Stimulated activated CD8-positive, alpha-beta memory T cell treated with anti-CD3 and anti-CD28 coated beads, Interleukin-7, amount 100 ng/mL, for 1 hour (primary cell): ENCODE measurements at places on chromosomes 7 and 10.

- no peak for DNase-seq
Observed at GRCh38 chr10:76119036-76119435, 687.6 kb downstream of the LRMDA start.

- DNase-seq = no peak
Observed at GRCh38 chr10:23702977-23703414, 264.1 kb downstream of the OTUD1 start.

GRCh38 chr10:22643775-22644174 lies 70.6 kb downstream of the PIP4K2A start:
- no peak for DNase-seq

GRCh38 chr10:111246814-111247452 lies 170.1 kb downstream of the ADRA2A start:
- DNase-seq = no peak

DNA sequence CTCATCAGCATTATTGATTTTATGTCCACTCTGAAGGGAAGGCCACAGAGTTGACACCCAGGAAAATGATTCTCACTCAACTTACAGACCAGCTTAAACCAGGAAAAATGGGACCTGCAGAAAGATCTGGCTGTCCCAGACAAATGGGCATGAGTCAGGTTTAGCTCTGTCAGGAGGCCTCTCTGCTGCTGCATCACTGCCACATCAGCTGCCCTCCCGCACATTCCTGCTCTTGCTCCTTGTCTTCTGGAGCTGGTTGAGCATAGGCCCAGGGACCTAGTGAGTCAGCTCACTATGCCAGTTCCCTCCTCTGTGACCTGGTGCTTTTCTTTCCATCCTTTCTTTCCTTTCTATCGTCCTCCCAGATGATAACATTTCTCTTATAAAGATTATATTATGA lies 18.8 kb upstream of the SMNDC1 start:
- no peak for DNase-seq

GRCh38 chr7:54699715-54700114 lies 59.3 kb downstream of the SEC61G start:
- no peak for DNase-seq

DNA sequence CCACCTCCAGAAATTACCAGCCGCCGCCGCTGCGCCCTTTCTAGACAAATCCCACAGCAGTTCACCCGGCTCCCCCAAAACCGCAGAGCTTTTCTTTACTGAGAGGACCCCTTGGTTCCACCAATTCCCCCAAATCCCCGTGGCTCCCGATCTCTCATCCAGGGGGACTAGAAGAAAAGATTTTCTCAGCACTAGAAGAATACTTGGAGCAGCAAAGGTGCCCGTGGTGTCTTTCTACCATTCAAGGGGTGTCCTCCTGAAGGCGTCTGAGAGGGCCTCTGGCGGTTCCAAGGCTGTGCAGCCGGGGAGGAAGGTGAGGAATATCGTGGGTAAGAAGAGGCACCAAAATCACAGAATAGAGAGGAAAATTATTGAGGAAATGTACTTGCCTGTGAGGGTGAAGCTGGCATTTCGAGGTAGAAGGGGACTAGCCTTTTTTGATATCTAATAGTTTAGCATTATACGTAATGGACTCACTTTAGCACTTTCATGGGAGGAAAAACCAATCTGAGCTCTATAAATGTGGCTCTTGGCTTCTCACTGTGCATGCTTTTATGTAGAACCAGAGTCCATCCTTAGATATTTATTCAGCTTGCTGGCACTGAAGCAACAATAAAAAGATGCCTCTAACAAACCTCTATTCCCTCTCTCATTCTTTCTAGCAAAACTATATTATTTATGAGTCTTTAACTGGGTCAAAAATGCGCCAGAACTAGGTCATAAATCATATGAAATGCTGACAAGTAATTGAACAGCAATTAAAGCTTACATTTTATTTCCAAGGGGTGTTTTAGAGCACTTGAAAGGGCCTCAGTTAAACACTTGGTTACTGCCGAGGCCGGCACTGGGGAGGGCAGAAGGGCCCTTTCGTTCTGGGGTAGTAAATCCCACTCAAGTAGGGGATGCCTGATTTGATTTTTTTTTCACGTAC lies 13.8 kb upstream of the HOXA2 start:
- DNase-seq = no peak

DNA sequence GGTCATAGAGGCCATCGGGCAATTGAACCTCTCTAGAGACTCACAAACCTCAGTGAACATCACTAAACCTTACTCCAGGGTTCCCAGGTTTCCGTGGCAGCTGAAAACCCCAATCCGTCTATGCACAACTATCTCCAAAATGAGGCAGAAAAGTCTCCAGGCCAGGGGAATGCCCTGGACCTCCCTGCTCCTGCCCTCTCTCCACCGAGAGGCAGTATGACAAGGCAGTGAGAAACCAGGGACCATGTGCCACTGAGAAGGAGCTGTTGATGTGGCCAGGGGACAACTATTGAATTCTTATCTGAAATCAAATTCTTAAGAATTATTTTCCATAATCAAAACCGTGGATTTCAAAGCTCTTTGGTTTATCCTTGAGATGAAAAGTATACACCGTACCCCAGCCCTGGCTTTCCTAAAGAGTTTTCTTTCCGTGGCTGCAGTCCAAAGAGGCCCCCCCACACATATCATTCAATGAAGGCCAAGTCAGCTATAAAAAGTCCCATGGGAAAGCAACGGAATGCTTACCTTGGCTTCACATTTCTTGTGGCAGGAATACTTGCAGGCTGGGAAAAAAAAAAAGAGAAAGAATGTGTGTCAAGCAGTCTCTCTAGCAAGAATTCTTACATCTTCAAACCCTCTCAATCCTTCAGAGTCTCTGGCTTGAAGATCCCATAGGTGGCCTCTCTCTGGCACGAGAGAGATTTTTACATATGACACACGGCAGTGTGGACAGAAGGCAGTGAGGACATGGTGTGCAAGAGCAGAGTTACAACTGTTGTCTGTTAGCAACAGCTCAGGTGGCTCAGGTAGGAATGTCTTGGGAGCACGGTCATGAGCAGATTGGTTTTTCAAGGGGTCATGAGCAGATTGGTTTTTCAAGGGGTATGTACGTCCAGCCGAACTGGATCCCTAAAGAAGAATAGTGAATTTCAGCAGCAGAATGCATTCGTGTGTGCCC lies 75.2 kb downstream of the TNS3 start:
- no peak for DNase-seq

GRCh38 chr10:14618674-14619073 lies 156.0 kb downstream of the FAM107B start:
- DNase-seq = no peak

GRCh38 chr7:157122800-157123495 lies 15.8 kb upstream of the UBE3C start:
- no peak for DNase-seq

DNA sequence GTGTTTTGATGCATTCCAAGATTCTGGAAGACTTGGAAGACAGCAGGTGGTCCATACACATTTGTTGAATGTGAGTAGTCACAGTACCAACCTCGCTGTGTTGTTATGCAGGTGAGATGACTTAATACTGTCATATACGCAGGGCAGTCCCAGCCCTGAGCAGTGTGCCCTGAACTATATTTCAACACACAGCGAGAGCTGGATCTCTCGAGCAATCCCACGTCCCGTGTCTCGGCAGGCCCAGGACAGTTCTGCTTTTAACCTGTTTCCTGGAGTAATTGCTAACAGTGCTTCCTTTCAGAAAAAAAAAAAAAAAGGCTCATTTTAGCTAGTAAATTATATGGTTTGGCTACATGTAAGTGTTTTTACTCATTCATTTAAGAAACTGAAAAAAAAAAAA lies 179.7 kb downstream of the PRKCQ start:
- DNase-seq = no peak

GRCh38 chr10:115335366-115335765 lies 242.2 kb downstream of the ATRNL1 start:
- DNase-seq = no peak

GRCh38 chr7:100016215-100016901 lies 962 bp downstream of the ZKSCAN1 start:
- DNase-seq = no peak

DNA sequence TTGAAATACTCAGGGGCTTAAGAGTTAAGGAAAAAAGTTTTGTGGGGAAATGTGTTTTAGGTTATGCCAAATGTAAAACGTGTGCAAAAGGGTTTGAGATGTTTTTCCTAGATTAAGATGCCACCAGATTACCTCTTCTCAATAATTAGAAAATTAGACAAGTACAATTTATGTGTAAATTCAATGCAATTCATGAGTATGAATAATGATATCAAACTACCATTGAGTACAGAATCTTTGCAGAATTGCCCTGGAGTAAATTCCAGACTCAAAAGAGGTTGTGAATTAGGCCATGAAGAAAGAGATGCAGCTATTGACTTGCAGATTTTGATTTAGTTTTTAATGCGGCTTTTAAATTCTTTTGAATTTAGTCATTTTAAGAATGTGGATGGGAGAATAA lies 159.4 kb upstream of the INHBA start:
- DNase-seq = no peak

DNA sequence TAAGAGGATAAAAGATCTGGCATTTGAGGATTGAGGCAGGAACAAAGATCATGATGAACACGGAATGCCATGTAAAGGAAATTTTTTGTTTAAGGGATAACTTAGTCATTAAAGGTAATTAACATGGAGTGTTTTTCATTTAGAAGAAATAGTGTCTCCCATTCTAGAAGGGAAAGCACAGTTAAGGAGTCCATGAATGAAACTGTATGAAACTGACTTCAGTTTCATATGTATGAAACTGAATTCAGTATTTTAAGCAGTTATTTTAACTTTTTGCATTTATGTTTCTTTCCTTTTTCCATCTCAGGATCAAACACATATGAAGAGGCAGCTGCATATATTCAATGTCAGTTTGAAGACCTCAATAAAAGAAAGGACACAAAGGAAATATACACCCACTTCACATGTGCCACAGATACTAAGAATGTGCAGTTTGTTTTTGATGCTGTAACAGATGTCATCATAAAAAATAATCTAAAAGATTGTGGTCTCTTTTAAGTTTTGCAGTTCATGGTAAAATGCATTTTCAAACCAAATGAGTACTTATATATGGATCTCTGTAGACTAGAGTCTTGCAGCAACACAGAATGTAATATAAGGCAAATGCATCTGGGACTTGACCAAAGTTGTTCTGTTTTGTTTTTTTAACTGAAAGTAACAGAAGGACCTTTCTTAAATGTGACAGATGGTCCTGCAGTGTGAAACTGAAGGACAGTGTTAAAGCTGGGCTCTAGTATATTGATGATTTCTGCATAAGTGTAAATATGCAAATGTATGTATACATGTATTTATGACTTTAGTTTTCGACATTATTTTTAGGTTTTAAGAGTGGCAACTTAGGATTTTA lies 82.6 kb downstream of the GNAI1 start:
- no peak for DNase-seq

GRCh38 chr10:75941223-75941801 lies 509.9 kb downstream of the LRMDA start:
- no peak for DNase-seq

GRCh38 chr10:80553436-80553835 lies 15.7 kb downstream of the SH2D4B start:
- DNase-seq = no peak

DNA sequence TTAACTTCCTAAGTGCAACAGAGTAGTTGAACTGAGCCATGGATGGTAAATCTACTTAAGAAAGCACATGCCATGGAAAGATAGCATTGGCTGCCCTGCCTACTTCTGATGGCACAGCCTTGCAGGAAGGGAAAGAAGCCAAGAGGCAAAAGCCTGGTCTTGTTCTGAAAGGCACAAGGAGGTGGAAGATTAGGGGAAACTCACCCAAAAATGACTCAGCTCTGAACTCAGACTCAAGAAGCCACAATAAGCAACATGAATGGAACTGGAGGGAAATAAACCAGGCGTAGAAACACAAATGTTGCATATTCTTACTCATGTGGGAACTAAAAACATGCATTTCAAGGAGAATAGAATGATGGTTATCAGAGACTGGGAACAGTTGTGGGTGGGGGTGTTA lies 20.8 kb upstream of the ALOX5 start:
- DNase-seq = no peak

- DNase-seq = no peak
Observed at GRCh38 chr10:2081501-2081900, 344.2 kb upstream of the ADARB2 start.

DNA sequence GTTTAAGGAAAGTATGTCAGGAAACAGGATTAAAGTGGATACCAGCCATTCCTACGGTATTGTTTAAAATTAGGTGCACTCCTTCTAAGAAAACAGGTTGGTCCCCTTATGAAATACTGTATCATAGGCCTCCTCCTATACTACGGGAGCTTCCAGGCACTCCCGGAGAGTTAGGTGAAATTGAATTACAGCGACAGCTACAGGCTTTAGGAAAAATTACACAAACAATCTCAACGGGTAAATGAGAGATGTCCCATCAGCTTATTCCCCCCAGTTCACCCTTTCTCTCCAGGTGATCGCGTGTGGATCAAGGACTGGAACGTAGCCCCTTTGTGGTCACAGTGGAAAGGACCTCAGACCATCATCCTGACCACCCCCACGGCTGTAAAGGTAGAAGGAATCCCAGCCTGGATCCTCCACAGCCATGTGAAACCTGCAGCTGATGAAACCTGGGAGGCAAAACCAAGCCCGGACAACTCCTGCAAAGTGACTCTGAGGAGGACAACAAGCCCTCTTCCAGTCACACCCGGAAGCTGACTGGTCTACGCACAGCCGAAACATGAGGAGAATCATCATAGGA lies 25.1 kb upstream of the GHITM start:
- DNase-seq = no peak

GRCh38 chr10:132138596-132138995 lies 48.2 kb upstream of the DPYSL4 start:
- no peak for DNase-seq

DNA sequence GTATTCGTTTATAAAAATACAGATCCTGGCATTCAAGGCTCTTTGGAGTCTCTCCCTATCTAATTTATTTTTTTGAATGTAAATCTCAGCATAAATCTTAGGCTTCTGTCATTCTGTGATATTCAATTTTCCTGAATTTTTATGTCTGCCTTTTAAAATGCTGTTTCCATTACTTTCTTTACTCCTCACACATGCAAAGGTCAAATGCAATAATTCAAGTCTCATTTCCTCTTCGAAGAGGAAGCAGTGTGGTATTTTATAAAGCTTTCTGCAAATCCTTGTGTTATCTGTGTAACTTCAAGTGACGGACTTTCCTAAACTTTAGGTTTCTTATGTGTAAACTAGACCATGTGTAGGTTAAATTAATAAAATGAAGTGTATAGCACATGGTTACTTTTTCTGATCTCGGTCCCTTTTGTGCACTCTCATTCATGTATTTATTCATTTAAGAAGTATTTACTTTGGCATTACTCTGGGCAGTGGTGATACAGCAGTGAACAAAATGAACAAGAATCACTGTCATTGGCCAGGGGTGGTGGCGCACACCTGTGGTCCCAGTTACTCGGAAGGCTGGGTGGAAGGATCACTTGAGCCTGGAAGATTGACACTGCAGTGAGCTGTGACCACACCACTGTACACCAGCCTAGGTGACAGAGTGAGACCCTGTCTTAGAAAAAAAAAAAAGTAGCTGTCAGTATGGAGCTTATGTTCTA lies 332.2 kb downstream of the EXOC4 start:
- DNase-seq = no peak

DNA sequence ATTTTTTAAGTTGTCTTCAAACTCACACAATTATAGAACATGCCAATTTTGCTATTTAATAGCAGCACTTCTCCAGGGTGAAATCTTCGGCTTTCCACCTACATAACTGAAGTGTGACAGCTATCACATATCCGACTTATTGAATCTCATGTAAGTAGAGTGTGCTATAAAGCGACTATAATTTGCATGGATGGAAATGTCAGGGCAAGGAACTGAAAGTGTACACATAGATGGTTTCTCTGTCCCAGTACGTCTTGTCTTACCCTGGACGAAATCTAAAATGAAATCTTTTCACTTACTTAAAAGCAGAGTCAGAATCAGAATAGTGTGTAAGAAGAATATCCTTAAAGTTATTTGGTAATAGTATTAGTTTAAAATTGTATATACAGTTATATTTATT lies 132.3 kb downstream of the THSD7A start:
- no peak for DNase-seq
